NCI-H1105 treated with DMSO at 0.1 percent for 48 hours (cell line): ENCODE measurements at places on chromosomes 11 and 22.
A peak's percentile ranks its signal among the peaks of the same experiment; 100 is the strongest.

GRCh38 chr22:50676180-50676636 lies 3.6 kb downstream of the SHANK3 start:
- no peak for DNase-seq

DNA sequence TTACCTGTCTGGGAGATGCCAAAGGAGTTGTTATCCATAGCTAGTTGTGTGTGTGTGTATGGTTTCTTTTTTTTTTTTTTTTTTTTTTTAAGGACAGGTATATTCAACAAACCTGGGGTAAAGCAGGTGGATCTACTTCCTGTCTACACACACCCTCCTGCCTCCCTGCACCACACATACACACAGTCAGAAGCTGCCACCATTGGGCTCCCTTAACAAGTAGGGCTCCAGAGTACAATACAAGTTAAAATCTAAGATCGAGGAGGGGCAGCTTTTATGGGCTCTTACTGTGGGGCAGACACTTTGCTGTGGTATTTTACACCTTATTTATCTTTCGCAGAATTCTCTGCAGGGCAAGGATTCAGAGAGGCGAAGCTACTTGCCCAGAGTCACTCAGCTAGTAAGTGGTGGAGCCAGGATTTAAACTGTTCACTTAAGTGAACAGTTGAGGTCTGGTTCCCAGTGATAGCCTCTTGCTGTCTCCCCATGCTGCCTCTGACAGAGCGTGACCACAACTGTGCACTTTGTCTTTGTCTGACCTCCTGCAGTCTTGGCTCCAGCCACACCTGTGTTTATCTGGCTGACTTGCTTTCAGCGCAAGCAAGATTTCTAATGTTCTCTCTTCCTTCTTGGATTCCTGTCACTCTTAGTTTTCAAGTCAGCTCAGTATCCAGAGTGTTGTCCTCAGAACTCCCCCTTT lies 135.0 kb downstream of the CSNK2A3 start:
- DNase-seq, result no peak

DNA sequence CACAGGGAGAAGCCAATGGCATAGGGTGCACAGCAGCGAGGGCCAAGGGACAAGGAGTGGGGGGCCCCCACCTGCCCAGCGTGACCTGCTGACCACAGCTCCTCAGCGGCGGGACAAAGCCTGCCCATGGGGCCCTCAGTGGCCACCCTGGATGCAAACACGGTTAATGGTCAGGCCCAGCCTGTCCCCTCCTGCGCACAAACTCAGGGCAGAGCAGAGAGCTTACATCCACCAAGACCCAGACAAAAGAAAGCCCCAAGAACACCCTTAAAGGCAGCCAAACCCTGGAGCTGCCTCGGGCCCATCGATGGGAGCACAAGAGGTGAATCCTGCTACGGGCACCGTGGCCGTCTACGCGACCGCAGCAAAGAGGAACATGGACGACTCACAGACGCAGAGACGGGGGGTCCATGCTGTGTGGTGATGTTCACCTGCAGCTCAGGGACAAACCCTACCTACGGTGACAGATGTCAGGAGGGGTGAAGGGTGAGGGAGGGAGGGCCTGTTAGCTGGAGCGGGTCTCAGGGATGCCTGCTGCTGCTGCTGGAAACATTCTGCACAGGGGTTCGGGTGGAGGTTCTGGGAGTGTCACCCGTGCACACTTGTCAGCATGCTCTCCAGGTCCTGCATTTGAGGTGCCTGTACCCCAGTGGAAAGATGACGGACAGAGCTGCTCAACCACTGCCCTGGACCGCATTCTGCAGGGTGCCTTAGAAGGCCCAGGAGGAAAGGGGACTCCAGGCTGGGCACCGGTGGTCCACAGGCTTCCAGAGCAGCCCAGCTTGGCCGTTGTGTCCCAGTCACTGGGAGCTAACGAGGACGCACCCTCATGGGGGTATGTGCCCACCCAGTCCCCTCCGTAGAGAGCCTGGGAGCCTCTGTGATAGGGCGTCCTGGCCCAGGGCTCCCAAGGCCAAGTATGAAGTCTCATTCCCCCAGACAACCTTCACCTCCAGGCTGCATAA lies 11.6 kb downstream of the ASCL2 start:
- no peak for DNase-seq

DNA sequence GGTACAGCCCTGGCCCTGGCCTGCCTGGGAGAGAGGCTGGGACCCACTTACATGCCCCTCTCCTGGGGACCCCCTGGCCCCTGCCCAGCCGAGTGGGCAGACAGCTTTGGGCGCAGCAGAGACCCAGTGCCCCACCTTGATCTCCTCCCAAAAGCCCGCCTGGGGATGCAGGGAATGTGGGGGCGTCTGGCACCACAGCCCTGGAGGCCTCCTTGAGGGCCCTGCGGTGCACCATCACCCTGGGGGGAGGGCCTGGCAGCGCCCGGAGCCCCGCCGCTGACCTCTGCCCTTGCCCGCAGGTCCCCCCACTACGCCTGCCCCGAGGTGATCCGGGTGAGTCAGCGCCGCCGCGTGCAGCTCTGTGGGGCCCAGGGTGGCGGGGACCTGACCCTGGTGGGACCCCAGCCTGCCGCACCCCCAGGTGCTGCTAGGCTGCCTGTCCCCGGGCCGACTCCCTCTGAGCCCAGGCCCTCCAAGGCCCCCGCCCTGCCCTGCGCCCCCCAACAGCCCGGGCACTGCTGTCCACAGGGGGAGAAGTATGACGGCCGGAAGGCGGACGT lies 43.7 kb downstream of the MOB2 start:
- DNase-seq, result no peak

- peak; percentile 42 for DNase-seq
These were observed 8.9 kb downstream of the RDX start for GRCh38 chr11:110287537-110287936.

DNA sequence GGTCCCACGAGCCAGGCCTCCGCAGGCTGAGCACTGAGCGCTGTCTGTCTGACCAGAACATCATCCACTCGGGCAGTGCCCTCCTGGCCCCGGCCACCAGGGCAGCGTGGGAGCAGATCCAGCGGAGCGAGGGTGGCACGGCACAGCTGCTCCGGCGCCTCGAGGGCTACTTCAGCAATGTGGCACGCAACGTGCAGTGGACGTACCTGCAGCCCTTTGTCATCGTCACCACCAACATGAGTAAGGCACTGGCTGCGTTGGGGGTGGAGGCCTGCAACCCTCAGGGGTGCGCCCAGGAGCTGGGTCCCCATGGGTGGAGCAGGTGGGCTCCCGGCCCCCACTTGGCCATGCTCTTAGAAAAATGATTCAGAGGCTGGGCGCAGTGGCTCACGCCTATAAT lies 49.7 kb upstream of the PRODH start:
- no peak for DNase-seq

DNA sequence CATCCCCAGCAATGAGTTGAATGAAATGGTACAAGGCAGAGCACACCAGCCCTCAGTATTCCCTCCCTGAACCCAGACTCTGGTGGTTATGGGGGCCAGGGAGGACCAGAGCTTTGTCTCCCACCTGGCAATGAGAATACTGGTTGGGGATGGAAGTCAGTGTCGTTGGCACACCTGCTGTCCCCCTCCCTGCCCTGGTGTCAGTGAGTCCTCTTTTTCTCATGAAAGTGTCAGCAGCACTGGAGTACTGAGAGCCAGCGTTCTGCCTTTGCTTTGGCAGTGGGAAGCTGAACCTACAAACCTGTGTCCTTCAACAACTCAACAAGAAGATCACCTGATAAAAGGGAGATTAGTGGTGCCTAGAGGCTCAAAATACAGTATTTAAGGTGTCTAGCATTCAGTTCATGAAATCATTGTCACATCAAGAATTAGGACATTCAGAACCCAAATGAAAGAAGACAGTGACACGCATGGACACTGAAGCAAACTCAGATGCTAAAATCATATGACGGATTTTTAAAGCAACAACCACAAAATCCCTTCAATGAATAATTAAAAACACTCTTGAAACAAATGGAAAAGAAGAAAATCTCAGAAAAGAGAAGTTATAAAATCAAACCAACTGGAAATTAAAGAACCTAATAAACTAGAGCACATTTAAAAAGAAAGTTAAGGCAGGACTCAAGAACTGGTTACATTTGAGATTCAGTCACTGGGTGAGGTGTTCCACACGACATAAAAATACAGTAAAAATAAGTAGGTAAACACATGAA lies 77.5 kb upstream of the VPREB1 start:
- DNase-seq, result no peak

GRCh38 chr11:73866586-73866996 lies 10.1 kb downstream of the COA4 start:
- DNase-seq, result no peak

- no peak for DNase-seq
These were observed 23.7 kb downstream of the HTR3B start for GRCh38 chr11:113928311-113928710.

DNA sequence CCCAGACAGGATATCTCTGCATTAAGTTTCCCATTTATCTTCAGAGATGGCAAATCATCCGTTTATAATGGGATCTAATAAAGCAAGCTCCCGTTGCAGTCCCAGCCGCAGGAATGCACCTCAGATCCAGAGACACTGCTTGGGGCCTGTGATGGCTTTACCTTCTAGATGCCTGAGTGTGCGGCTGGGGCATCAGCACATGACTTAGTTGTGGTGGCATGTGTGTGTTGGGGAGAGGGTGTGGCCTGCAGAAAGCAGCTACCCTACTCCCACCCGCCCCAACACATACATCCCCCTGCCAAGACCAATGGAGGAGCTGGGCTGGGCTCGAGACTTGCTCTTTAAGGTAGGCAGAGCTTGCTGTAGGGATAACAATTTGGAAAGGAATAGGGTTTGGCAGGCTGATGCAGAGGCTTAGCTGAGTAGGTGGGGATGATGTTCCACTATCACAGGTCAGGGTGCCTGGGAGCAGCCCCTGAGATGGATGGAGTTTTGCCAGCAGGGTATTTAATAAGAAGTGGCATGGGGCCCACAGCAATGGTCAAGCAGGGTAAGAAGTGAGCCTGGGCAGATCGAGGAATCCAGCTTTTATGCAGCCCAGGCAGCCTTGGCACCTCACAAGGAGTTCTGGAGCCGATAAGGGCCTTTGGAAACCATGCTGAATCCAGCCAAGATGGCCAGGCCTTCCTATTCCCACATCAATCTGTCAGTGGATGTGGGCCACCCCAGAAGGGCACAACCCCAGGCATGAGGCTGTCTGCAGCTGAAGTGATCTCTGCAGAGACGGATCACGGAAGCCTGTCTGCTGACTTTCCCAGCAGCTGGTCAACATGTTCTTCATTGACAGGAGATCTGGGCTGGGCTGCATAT lies 601.3 kb downstream of the BUD13 start:
- DNase-seq, result no peak

DNA sequence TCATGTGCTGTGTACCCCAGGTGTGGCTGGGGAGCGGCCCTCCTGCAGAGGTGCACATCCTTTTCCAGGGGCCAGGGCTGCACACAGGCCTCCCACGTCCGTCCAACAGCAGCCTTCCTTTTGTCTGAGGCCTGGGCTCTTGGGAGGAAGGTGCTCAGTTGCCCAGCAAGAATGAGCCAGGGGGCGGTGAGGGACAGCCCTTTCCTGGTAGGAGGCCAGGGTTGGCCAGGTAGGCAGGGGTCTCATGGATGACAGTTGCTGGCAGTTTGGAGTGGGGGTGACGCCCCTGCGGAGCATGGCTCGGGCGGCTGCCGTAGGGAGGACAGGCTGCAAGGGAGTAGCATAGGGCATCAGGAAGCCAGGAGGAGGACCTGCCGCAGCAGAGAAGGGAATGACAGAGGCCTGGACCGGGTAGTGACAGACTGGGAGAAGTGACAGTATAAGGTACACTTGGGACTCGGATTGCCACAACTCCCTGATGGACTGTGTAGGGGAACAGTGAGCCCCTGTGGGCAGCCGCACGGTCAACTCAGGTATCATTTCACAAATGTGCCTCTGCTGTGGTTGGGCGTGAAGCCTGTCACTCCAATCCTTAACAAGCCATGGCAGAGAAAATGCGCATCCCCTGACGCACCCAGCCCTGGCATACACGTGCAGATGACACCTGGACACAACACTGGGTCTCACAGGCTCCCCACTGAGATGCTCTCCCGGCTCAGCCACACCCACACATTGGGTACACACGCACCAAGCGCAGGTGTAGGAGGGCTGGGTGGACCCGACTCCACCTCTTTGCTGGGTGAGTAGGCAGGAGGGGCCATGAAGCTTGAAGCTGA lies 79.7 kb downstream of the DGCR2 start:
- DNase-seq, result no peak

- DNase-seq, result no peak
These were observed 32.6 kb downstream of the SVIP start for GRCh38 chr11:22797047-22797446.

DNA sequence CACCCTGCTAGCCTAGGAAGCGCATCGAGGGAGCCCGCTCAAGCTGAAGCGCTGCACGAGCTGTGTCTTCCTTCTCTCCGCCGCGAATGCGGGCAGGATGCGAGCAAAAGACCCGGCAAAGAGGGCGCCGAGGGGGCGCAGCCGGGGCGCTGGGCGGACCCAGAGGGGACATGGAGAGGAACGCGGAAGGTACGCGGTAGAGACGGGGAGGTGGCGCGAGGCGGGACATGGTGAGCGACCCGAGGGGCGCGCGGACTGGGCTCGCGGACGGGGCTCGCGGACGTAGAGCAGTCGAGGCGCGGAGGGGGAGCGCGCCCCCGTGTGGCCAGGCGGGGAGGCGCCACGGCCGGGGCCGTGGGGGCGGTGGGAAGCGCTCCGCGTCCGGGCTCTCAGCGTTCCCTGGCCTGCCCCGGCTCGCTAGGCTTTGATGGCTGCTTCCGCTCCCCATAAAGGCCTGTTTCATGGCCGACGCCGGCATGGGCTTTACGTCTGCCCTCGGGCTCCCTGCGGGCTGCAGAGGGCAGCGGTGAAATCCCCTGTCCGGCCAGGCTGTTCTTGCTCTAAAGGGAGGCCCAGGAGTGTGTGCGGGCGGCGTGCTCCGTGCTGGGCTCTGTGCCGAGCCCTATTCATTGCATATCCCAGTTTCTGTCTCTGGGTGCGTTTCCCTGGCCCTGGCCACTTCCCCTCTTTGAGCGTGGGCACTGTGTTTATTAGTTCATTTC lies 31.2 kb upstream of the TRIM29 start:
- DNase-seq, result peak; percentile 74

- DNase-seq, result no peak
These were observed 41.3 kb downstream of the MUC6 start for GRCh38 chr11:995044-995751.

DNA sequence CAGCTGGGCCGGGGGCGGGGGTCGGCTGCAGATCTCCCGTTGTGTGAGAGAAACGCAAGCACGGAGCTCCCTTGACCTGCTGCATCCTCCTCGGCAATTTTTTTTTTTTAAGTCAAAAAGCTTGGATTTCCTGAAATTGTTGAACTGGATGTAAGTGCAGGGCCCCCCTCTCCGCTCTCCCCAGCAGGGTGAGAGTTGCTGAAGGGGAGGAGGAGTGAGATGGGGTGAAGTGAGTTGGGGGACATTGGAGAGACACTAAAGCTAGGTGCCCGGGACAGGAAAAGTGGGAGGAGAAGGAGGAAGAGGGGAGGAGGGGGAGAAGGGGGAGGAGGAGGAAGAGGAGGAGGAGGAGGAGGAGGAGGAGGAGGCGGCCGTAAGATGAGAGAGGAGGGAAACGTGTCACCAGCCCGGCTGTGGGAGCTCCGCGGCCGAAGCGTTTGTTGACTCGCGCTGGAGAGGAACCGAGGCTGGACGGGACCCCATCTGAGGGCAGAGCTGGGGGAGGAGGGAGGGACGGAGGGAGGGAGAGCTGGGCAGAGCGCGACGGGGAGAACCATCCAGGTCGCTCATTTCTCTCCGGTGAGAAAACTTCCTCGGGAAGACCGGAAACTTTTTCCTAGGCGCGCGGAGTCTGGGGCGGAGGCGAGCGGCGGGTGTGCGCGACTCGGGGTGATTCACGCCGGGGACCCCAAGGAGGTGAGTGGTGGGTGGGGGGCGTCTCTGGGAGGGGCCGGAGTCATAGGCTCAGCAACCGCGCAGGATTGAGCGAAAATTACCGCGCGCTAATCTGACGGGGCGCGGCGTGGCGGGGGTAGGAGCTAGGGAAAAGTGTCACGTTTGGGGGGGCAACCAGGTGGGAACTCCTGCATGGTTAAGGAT lies 80.2 kb downstream of the PRR5L start:
- no peak for DNase-seq

GRCh38 chr11:30458541-30458940 lies 127.6 kb downstream of the MPPED2 start:
- no peak for DNase-seq
